Vagina (tissue), 2 donors: ENCODE measurements at places on chromosomes 13 and 19.

DNA sequence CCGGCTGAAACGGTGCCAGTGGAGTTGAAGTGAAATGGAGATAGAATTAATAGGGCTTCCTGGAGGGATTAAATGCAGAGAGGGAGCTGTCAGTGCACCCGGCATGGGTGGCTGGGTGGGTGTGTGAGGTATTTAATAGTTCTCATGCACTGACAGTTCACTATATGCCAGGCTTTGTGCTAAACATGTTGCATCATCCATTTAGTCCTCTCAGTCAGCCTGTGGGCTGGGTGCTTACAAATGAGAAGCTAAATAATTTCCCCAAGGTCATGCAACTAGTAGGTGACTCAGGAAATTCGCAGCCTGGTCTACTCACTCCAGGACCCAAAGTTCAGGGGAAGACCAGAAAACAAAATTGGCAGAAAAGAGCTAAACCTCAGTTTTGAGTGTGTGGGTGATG, 63.5 kb upstream of the SPATA13 start:
- H3K4me1 ChIP-seq: peaks cover 3% of the 10 kb centered on the region
- no peaks in the 10 kb centered on the region for H3K27me3 ChIP-seq
- no peak overlapping the region for H3K4me3 ChIP-seq
- DNase-seq: no peak
- no peaks in the 10 kb centered on the region for H3K36me3 ChIP-seq

DNA sequence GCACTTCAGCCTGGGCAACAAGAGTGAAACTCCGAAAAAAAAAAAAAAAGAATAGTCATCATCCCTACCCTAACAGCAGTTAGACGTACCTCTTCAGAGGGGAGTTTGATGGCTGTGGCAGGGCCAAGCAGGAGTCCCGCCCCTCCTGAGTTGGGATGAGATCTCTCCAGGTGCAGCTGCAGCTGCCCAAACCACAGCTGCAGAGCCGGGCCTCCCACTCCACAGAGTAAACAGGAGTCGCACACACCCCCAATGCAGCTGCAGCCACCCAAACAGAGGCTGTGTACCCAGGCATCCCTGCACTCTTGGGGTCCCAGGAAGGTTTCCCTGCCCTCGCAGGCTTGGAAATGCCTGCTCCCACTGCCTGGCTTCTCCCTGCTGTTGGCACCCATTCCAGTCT, 17.4 kb upstream of the MLLT1 start:
- no peaks in the 10 kb centered on the region for H3K36me3 ChIP-seq
- H3K27ac ChIP-seq: no peak overlapping the region
- DNase-seq: no peak
- no peak overlapping the region for H3K4me3 ChIP-seq
- no peaks in the 10 kb centered on the region for H3K4me1 ChIP-seq

GRCh38 chr13:34391076-34391475, 551.0 kb upstream of the NBEA start:
- H3K36me3 ChIP-seq: no peaks in the 10 kb centered on the region
- H3K4me3 ChIP-seq: no peak overlapping the region
- H3K27me3 ChIP-seq: no peaks in the 10 kb centered on the region
- DNase-seq: no peak
- H3K4me1 ChIP-seq: no peaks in the 10 kb centered on the region

GRCh38 chr19:2633693-2634075, 68.8 kb downstream of the GNG7 start:
- H3K4me1 ChIP-seq: peaks cover 8% of the 10 kb centered on the region
- no peaks in the 10 kb centered on the region for H3K36me3 ChIP-seq
- no peak overlapping the region for H3K27ac ChIP-seq
- H3K27me3 ChIP-seq: no peaks in the 10 kb centered on the region
- no peak overlapping the region for H3K4me3 ChIP-seq
